ENCODE measurements at places on chromosomes 12 and 14.

GRCh38 chr12:121925358-121925695 is 6.9 kb downstream of the CFAP251 start:
- DNase-seq = no peak

DNA sequence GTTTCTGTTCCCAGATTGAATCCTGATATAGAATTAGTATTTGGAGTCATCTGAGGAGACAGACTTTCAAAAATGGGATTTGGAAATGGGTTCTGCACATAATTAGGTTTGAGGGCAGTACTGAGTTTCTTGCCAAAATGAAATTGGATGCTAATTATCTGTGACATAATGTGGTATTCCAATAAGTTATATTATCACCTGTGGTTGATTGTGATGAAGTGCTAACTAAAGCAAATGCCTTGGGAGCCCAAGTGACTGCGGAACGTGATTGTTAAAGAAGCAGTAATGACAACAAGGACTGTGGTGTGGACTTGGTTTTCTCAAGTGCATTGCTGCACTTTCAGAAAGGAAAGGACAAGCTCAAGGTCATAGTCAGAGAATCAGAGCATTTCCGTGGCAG is 337.0 kb downstream of the IPO8 start:
- no peak for DNase-seq

GRCh38 chr14:85471156-85471555 is 58.8 kb upstream of the FLRT2 start:
- DNase-seq = no peak

DNA sequence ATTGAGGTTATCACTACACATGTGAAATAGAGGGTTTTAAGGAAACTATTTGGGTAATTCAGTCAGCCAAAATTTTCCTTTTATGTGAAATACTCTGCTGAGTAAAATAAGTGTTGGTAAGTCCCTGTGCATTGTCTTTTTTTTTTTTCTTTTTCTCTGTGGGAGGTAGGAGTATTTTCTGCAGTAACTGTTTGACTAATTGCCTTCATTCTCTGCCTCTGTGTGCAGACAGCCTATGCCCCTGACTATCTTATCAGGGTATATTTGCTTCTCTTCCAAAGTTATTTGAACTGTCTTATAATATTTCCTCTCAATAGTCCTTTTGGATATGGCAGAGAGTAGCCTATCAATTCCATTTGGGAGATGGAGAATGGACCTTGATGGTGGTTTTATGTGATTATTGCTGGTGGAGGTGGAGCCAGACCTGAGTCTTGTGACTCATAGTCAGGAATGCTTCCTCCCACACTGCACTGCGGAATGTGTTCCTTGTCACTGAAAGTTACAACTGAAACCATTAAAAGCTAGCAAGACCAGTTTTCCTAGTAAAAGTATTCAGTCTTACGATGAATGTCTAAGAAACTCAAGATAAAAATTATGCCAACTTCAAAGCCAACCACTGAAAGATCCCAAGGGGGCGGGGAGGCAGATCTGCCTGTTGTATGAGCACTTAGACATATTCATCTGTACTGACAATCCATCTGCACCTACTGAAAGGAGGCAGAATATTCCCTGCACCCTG is 40.9 kb upstream of the STXBP6 start:
- no peak for DNase-seq
